ENCODE measurements at places on chromosomes 7 and 10. TPM values are rescaled to one million over a fixed set of nuclear protein-coding genes. Genes with fewer than 3 reads are reported as not detected.
A peak's percentile ranks its signal among the peaks of the same experiment; 100 is the strongest.

PRKG1 gene
- polyA plus RNA-seq = 9.5 TPM

CACNB2 gene
- 11.4 TPM for polyA plus RNA-seq

ERVW-1 gene
- polyA plus RNA-seq = not detected

C10orf62 gene
- 1.3 TPM for polyA plus RNA-seq

ELFN1 gene
- 2.6 TPM for polyA plus RNA-seq

GATA3 gene
- 1.0 TPM for polyA plus RNA-seq

BAMBI gene
- polyA plus RNA-seq = 53.3 TPM

UROS gene
- 75.3 TPM for polyA plus RNA-seq

ZNF804B gene
- polyA plus RNA-seq = not detected

- H3K4me3 ChIP-seq = no peak overlapping the region
- no peaks in the 10 kb centered on the region for H3K4me1 ChIP-seq
- H3K27me3 ChIP-seq = peaks cover 3% of the 10 kb centered on the region
- H3K27ac ChIP-seq = no peak overlapping the region
- no peak for DNase-seq
- H3K36me3 ChIP-seq = no peaks in the 10 kb centered on the region
Measured at GRCh38 chr10:104928734-104929133, 287.6 kb downstream of the SORCS3 start.

- DNase-seq = no peak
- no peaks in the 10 kb centered on the region for H3K27me3 ChIP-seq
- H3K4me1 ChIP-seq = peaks cover 34% of the 10 kb centered on the region
- peak overlapping the region; percentile 95 for H3K27ac ChIP-seq
Measured at GRCh38 chr7:99559175-99559915, 903 bp downstream of the ZNF655 start.

GRCh38 chr7:132106491-132106890 is 469.8 kb downstream of the PLXNA4 start:
- no peaks in the 10 kb centered on the region for H3K36me3 ChIP-seq
- DNase-seq = no peak
- no peak overlapping the region for H3K4me3 ChIP-seq

DNA sequence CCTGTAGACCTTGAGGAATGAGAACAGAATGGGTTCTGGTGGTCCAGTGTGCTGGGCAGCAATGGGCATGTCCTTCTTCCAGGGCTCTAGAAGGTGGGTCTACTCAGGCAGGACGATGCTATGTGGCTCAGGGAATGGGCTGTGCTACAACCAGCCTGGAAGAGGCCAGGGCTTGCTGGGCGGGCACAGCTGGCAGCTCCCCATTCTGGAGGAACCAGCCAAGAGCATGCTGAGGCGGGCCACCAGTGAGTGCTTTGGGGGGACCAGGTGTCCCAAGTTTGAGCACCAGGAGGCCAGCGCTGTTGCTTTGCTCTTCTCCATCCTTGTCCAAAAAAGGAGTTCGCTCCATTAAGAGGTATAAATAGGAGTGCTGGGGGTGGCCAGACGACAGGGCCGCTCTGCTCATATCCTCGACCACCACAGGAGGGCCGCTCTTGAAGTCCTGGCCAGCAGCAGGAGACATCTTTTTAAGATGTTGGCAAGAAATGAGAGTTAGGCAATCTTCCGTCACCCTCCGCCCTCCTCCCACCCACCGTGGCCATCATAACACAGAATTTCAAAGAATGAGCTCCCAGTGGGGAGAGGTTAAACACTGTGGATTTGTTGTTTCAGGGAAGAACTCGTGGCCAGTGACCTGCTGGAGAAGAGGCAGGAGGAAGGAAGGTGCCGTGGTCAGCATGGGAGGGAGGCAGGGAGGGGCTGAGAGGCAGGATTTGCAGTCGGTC is 141.3 kb downstream of the GRK5 start:
- no peak overlapping the region for H3K4me3 ChIP-seq
- no peaks in the 10 kb centered on the region for H3K27me3 ChIP-seq
- peak overlapping the region; percentile 74 for H3K27ac ChIP-seq
- peaks cover 42% of the 10 kb centered on the region for H3K4me1 ChIP-seq

- no peaks in the 10 kb centered on the region for H3K4me1 ChIP-seq
- peaks cover 4% of the 10 kb centered on the region for H3K27me3 ChIP-seq
- no peaks in the 10 kb centered on the region for H3K36me3 ChIP-seq
- DNase-seq = no peak
- H3K27ac ChIP-seq = no peak overlapping the region
Measured at GRCh38 chr7:98641646-98642500, 24.8 kb downstream of the NPTX2 start.

- H3K27me3 ChIP-seq = no peaks in the 10 kb centered on the region
- no peak overlapping the region for H3K4me3 ChIP-seq
- H3K36me3 ChIP-seq = peaks cover 55% of the 10 kb centered on the region
- no peak overlapping the region for H3K27ac ChIP-seq
- DNase-seq = no peak
Measured at GRCh38 chr7:6653071-6654003, 16.2 kb downstream of the ZNF316 start.

GRCh38 chr10:105844241-105844640 is 1203.2 kb downstream of the SORCS3 start:
- H3K27me3 ChIP-seq = no peaks in the 10 kb centered on the region
- no peaks in the 10 kb centered on the region for H3K36me3 ChIP-seq
- H3K27ac ChIP-seq = no peak overlapping the region
- no peaks in the 10 kb centered on the region for H3K4me1 ChIP-seq
- H3K4me3 ChIP-seq = no peak overlapping the region

GRCh38 chr10:5334196-5334880 is 30.4 kb upstream of the UCN3 start:
- no peak overlapping the region for H3K27ac ChIP-seq
- no peak overlapping the region for H3K4me3 ChIP-seq
- H3K36me3 ChIP-seq = no peaks in the 10 kb centered on the region
- no peaks in the 10 kb centered on the region for H3K4me1 ChIP-seq

DNA sequence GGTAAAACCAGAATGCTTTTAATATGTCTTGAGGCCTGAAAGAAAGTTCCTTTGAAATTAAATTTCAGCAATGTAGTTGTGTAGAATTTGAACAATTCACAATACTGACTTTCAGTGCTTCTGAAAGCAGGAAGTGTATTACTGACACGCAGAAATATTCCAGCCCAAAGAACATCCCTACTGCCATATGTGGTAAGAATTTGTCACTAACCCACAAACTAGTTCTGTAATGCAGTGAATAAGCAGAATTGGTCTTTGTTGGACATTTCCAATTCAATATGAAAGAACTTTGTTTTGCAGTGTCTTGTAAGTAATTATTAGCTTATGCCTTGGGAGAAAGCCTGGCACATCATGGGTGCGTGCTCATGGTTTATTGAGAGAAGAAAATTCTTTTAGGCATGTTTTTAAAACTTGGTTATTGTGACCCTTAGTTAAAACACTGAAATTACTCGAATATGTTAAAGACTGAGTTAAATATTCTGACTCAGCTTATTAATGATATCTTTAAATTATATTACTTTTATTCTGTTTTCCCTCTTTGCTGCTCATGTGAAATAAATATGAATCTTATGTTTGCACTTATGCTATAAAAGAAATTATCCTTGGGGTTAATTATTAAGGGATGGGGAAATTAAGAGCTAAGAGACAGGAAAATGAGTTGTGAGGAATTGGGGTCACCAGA is 33.4 kb downstream of the PTPN12 start:
- peaks cover 3% of the 10 kb centered on the region for H3K36me3 ChIP-seq
- H3K27me3 ChIP-seq = no peaks in the 10 kb centered on the region
- DNase-seq = no peak
- H3K4me3 ChIP-seq = no peak overlapping the region
- peaks cover 41% of the 10 kb centered on the region for H3K4me1 ChIP-seq

- DNase-seq = no peak
- no peaks in the 10 kb centered on the region for H3K4me1 ChIP-seq
- H3K27ac ChIP-seq = no peak overlapping the region
- H3K27me3 ChIP-seq = no peaks in the 10 kb centered on the region
- H3K4me3 ChIP-seq = no peak overlapping the region
Measured at GRCh38 chr10:48809261-48809660, 124.6 kb downstream of the WDFY4 start.

DNA sequence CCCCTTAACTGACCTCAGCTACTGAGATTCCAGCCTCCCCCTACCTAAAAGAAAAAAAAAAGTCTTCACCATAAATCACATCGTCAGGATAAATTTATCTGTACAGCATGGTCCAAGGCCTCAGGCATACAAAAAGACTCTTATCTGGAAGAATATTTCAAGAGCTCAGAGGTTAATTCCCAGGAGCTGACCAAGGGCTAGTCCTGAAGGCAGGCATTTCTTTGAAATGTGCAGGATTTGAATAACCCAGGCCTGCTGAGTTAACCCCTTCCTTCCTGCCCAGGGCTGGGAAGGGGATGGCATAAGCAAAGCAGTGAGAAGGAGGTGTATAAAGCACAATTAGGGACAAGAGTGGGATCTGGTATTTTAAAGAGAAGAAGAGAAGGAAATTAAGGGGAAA is 111.2 kb downstream of the RNLS start:
- H3K27ac ChIP-seq = no peak overlapping the region
- DNase-seq = no peak
- H3K36me3 ChIP-seq = no peaks in the 10 kb centered on the region
- H3K27me3 ChIP-seq = no peaks in the 10 kb centered on the region
- peaks cover 13% of the 10 kb centered on the region for H3K4me1 ChIP-seq

GRCh38 chr10:97197030-97197500 is 11.3 kb upstream of the SLIT1 start:
- no peak for DNase-seq
- no peaks in the 10 kb centered on the region for H3K36me3 ChIP-seq
- no peaks in the 10 kb centered on the region for H3K4me1 ChIP-seq
- H3K27ac ChIP-seq = no peak overlapping the region

DNA sequence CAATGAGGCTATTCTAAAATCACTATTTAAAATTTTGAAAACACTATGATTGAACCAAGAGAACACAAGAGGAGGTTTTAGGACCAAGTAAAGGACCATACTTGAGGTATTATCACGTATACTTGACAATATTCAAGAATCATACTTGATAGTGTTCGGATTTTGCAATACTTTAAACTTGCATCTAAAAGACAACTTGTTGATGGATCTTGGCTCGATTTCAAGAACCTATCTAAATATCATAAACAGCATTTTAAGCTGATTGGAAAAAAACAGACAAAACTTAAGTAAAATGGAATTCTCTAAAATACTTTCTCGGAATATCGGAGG is 1.3 kb downstream of the NAMPT start:
- H3K36me3 ChIP-seq = no peaks in the 10 kb centered on the region
- H3K27ac ChIP-seq = peak overlapping the region; percentile 94
- peaks cover 32% of the 10 kb centered on the region for H3K4me1 ChIP-seq

GRCh38 chr10:51920672-51921071 is 221.3 kb upstream of the CSTF2T start:
- H3K4me1 ChIP-seq = no peaks in the 10 kb centered on the region
- H3K4me3 ChIP-seq = no peak overlapping the region
- no peak for DNase-seq
- no peaks in the 10 kb centered on the region for H3K36me3 ChIP-seq
- no peak overlapping the region for H3K27ac ChIP-seq

Data from heart left ventricle (tissue), 16 donors.